ENCODE measurements at places on chromosomes 5 and 9.

DNA sequence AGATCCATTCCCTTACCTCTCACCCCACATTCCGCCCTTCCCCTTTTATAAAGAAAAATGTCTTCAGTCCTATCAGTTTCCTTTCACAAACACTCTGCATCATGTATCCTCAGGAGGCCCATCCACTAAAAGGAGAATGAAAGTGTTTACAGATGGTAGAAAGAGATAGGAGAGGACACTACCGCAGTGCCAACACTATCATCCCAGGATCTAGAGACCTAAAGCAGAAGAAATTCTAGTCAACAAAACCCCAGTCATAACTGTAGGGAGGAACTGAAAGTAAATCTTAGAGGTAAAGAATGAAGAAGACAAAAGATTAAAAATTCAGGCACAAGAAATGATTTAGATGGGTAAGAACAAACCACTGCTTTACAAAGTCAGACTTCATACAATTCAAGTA lies 114.1 kb downstream of the MLLT3 start:
- no peak for DNase-seq

GRCh38 chr5:68027519-68027918 lies 188.0 kb upstream of the PIK3R1 start:
- no peak for DNase-seq

DNA sequence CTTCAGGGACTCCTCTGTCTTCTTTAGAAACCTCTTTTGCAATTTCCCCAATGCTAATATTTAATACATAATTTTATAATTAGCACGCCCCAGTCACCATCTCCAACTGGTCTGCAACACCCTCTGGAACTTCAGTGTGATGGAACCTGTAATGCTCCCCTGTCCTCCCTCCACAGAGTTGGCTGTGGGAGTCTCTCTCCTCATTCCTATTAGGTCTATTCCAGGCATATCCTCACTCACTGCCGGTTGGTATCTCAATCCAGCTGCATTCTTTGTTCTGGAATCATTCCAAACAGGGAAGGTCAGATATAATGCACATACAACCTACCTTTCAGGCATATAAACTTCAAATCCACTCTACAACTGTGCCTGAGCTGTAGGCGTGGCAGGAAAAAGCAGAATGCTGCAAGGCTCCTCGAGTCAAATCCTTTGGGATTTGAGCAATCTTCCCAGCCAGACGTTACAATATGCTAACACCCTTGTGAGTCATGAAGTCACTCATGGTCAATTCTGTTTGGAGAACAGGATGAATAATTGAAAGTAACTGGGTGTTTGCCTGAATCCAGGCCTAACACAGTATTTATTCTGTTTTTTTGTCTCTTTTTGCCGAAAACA lies 293.8 kb downstream of the CWC27 start:
- DNase-seq: no peak

GRCh38 chr9:123033864-123034601 lies 566 bp downstream of the GPR21 start:
- DNase-seq: no peak

- DNase-seq: no peak
Observed at GRCh38 chr5:149006426-149006825, 56.4 kb downstream of the SH3TC2 start.

DNA sequence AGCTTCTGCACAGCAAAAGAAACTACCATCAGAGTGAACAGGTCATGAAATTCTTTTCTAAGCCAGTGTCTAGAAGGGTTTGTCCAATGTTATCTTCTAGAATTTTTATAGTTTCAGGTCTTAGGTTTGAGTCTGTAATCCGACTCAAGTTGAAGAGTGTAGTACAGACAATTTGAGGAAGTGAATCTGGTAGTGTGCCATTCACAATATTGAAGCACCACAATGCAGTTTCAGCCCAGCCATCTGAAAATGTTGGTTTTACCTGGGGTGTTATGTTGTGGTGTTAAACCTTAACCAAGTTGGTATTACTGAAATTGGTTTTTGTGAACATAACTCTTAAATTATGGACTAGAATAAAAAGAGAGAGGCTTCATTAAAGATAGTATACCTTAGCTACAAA lies 77.2 kb downstream of the ADAMTS16 start:
- DNase-seq: no peak

- no peak for DNase-seq
Observed at GRCh38 chr9:3977614-3978112, 322.2 kb downstream of the GLIS3 start.

- DNase-seq: no peak
Observed at GRCh38 chr5:115487756-115488155, 56.8 kb downstream of the FEM1C start.

DNA sequence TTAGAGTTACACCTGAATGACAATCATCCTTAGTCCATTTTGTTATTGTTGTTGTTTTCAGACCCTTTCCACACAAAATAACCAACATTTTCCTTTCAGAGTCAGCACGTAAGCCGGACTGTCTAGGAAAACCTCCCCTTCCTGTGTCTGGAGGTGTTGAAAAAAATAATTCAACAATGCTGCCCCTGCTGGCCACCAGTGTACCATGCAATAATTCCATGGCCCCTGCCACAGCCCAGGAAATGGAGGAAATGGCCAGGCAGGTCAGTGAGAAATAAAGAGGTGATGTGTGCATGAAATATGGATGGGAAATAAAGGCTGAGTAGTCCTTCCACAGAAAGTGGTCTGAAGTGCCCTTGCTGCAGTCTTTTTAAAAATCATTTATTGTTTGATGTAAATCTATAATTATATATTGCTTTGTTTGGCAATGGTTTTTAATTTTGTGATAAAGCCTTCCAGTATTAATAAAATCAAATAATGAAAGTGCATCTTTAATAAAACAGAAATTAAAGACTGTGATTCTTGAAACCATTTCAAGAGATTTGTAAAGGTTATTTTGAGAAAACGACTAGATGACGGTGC lies 152.8 kb upstream of the PAPPA start:
- DNase-seq: no peak

DNA sequence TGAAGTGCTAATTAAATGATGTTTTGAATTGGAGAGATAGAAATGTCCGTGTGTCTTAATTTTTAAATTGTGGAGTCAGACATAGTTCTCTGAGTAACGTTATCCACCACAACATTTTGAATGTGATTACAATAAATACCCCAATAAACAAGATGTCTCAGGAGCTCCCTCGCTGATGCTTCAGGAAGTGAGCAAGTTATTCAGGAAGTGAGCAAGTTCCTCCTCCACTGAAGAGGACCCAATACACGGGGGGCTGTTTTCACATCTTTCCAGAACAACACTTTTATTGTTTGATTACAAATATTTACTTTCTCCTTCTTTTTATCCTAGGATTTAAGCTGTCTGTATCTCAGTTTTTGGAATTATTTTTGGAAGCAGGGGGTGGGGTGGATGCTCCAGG lies 363.8 kb downstream of the LRRC70 start:
- DNase-seq: no peak

GRCh38 chr9:71506821-71507220 lies 261.5 kb downstream of the CEMIP2 start:
- no peak for DNase-seq

GRCh38 chr9:113999256-114000062 lies 78.6 kb downstream of the AMBP start:
- no peak for DNase-seq

DNA sequence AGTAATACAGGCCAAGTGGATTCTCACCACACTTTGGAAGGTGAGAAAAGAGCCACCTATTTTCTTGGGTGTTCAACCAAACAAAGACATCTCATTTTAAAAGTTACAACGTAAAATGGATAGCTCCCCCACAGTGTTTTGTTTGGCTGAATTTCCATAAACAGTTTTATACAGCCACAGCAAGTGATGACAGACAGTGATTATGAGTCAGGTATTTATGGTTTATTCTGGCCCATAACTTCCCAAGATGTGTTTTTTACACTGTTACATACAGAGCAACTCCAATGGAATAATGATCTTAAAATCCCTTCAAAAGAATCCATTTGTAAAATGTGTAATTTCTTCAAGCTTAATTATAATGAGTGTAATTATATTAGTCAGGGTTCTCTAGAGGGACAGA lies 421.3 kb downstream of the TLE1 start:
- no peak for DNase-seq

DNA sequence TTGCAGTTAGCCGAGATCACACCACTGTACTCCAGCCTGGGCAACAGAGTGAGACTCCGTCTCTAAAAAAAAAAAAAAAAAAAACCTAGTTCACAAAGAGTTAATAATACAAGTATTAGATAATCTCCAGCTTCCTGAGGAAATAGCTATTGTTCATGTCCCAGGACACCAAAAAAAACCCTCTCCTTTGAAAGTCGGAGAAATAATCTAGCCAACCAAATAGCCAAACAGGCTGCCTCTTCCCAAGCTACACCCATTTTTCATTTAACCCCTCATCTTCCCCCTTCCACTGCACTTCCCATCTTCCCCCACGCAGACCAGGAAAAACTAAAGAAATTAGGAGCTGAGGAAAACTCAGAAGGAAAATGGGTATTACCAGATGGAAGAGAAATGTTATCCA lies 23.6 kb downstream of the CNOT8 start:
- no peak for DNase-seq

DNA sequence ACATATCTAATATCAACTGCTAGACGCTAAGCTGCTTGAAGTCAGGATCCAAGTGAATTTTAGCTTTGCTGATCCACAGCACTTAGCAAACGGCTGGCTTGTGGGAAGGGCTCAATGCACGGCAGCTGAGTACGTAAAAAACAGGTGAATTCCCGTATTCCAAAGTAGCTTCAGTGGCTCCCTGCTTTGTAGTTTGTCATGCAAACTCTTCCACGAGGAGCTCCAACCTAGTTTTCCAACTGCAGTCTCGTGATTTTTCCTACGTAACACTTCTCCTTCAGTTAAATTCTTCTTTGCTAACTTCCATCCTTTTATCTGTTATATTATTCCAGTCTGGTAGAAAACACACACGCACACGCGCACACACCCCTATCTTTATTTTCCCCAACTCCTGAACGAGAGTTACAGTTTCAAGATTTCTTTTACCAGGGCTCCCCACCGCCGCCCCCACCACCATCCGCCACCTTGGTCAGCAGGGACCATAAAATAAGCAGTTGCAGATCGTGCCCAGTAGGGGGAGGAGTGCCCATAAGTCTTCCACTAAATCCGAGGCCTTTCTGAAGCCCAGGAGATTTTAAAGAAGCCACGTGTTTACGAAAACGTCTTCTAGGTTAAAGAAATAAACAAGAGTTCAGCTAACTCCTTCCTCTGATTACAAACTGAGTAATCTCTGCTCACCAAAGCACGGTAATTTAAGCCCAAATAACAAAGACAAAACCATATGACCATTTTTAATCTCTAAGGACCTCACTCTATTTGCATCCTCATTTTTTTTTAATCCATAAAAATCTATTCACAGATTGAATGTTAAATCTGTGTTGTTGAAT lies 34.8 kb upstream of the TRIO start:
- no peak for DNase-seq

- no peak for DNase-seq
Observed at GRCh38 chr9:129405827-129406213, 215.1 kb downstream of the C9orf50 start.

GRCh38 chr5:179221196-179221876 lies 123.9 kb downstream of the ADAMTS2 start:
- DNase-seq: no peak

Data from activated T-helper 1 cell treated with anti-CD3 and anti-CD28 coated beads, Interleukin-2, amount 50 U/mL, for 16 hours (primary cell).